ENCODE measurements at places on chromosomes 7 and 10.
A peak's percentile ranks its signal among the peaks of the same experiment; 100 is the strongest.

DNA sequence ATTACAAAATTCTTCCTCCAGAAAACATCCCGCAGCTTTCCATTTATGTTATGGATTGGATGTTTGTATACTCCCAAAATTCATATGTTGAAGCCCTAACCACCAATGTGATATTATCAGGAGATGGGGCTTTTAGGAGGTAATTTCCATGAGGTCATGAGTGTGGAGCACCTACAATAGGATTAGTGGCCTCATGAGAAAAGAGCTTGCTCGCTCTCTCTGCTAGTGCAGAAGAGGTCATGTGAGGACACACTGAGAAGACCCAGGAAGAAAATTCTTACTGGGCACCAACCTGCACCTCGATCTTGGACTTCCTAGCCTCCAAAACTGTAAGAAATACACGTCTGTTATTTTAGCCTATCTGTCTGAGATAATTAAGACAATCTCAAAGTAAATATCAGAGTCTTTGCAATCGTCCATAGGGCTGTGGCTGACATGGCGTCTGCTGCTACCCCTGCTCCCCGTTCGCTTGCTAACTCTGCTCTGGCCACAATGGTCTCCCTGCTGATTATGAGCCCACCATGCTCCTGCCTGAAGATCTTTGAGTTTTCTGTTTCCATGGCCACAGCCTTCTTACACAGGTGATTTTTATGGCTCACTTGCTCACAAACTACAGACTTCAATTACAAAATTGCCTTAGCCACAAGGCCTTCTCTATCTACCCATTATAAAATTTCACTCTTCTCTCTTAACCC, 333.3 kb downstream of the CACNA2D1 start:
- DNase-seq = no peak

- DNase-seq = peak; percentile 46
Measured at GRCh38 chr7:142722248-142722794, 27.0 kb upstream of the PRSS1 start.

- no peak for DNase-seq
Measured at GRCh38 chr7:122166275-122166674, 22.2 kb upstream of the AASS start.

DNA sequence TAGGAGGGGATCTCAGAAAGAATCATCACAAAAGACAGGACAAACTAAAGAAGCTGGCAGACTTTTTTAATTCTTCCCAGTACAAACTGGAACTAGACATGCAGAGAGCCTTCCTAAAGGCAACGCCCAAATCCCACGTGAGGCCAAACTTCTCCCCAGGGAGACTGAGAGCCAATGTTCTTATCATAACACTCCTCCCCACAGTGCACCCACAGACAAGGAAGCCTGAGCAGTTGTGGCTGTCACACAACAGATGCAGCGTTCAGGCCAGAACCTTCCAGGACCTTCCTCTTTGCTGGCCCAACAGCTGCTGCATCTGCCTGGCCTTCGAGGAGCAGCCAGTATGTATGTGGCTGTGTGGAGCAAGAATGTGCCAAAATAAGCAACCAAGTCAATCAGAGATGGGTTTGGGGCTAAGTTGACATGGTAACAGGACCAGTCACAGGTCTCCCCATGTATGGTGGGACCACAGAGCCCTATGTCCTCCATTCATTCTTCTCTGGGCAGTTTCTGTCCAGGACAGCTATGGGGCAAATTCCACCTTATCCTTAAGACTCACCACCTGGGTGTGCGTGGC, 34.9 kb downstream of the SRPK2 start:
- DNase-seq = peak; percentile 80

DNA sequence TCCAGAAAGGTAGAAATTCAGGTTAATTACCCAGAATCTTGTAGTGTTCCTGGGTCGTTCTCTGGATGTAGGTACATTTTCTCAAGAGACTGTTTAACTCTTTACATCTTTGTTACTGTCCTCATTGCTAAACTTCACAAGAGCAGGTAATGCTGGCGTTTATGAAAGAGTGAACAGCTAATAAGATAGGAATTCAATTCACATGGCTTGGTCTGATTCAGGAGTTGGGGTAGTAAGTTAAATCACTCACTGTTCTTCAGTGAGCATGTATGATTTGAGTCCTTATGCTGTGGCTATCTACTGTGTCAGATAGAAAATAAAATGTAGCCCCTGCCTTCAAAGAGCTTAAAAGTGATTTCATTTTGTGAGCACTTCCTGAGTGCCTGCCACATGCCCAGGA, 480.0 kb downstream of the LRMDA start:
- DNase-seq = no peak

Measured in common myeloid progenitor, CD34-positive (primary cell).